ENCODE measurements at places on chromosomes 7 and 10.

DNA sequence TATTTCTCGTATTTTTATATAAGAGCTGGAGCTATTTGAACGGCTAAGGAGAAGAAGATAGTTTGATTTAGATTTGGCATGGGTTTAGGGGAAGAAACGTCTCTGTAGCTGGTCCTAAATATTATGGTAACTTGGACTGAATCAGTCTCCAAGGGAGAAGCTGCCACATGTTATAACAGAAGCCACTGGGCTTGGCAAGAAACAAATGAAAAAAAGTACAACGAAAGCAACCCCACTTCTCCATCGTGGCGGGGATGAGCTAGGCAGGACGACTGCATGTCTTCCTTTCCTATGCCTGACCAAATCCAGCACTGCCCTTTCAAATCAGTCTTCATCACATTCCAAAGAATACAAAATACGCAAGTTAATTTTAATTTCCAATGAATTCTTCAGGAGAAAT, 196.7 kb upstream of the KLF14 start:
- DNase-seq, result no peak

DNA sequence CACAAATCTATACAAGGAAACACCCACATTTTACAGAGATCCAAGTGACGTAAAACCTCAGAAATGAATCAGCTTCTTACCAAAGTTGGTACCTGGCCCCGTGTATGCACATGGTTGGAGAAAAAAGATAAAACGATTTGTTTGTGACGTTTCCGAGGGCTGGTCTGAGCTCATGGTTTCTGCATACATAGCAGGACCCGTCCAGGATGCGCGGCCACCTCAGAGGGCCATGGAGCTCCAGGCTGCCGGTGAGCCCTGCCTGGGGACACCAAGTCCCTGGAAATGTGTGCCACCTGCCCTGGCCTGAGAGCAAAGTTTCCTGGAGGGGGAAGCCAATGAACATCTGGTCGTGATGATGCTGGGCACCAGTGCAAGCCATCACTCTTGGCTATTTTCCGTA, 402.6 kb upstream of the MKI67 start:
- no peak for DNase-seq

DNA sequence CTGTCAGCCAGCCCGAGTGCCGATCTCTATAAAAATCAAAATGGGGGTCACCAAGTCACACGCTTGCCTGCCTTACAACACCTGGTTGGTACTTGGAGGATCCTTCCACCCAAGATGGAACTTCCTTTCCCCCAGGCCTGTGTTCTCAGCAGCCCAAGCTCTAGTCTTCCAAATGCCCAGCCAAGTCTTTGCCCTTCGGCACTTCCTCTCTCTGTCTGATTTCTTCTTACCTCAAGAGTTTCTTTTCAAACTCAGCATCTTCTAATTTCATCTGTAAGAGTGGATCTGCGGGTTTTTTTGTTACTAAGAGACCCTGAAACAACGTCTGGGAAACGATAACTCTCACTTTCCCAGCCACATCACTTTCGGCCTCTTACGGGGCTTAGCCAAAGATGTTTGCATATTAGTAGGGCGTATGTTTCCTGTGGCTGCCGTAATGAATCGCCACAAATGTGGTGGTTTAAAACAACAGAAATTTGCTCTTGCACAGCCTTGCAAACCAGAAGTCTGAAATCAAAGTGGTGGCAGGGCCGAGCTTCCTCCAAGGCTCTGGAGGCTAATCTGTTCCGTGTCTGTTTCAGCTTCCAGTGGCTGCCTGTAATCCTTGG, 219.9 kb downstream of the TCF7L2 start:
- DNase-seq, result no peak

GRCh38 chr10:81957976-81958375, 83.0 kb downstream of the NRG3 start:
- no peak for DNase-seq

DNA sequence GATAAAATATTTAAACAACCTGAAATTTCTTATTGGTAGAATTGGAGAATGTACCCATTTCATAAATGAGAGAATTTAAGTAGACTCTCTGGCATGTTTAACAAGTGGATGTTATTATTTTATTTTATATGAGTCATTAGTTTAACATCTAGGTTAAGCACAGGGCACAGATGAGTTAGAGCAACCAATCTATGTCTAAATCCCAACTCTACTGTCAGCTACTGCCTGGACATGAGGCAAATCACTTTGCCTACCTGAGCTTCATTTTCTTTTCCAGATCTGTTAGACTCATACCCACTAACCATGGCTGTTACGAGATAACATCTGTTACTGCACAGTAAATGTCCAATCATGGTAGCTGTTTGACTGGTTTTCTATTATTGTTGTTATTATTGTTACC, 251.1 kb downstream of the INHBA start:
- no peak for DNase-seq
